Vagina (tissue), 2 donors: ENCODE measurements at places on chromosomes 2 and 18. TPM values are rescaled to one million over a fixed set of nuclear protein-coding genes. Genes with fewer than 3 reads are reported as not detected.

KIF3C gene
- 9.3 TPM for total RNA-seq

NEB gene
- 0.98 TPM for total RNA-seq

CHRNA1 gene
- total RNA-seq = not detected

CIB4 gene
- not detected for total RNA-seq

ACYP2 gene
- total RNA-seq = 10.8 TPM

PFN4 gene
- not detected for total RNA-seq

GLS gene
- 88.9 TPM for total RNA-seq

ZNF396 gene
- 0.98 TPM for total RNA-seq

TCF7L1 gene
- 8.3 TPM for total RNA-seq

DNA sequence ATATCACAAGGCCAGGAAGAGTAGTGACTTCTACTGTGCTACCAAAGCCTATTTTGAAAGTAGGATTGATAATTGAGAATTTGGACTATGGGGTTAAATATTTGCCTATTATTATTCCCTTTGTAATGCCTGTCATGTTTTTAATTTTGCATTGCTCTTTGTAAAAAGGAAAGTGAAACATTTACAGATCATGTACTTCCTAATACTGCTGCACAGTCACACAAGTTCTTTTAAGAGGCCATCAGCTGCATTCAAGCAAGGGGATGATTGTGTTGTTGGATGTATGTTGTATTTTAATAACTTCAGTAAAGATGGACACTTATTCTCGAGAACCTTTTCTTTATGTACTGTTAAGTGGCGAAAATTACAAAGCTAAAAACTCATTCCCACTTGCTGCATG lies 70.1 kb downstream of the PLEKHA3 start:
- no peaks in the 10 kb centered on the region for H3K36me3 ChIP-seq
- no peak overlapping the region for H3K4me3 ChIP-seq
- H3K27ac ChIP-seq = no peak overlapping the region
- H3K27me3 ChIP-seq = no peaks in the 10 kb centered on the region

GRCh38 chr2:109020217-109020637 lies 31.2 kb upstream of the EDAR start:
- no peak overlapping the region for H3K4me3 ChIP-seq
- no peaks in the 10 kb centered on the region for H3K4me1 ChIP-seq
- no peak overlapping the region for H3K27ac ChIP-seq
- no peaks in the 10 kb centered on the region for H3K36me3 ChIP-seq

DNA sequence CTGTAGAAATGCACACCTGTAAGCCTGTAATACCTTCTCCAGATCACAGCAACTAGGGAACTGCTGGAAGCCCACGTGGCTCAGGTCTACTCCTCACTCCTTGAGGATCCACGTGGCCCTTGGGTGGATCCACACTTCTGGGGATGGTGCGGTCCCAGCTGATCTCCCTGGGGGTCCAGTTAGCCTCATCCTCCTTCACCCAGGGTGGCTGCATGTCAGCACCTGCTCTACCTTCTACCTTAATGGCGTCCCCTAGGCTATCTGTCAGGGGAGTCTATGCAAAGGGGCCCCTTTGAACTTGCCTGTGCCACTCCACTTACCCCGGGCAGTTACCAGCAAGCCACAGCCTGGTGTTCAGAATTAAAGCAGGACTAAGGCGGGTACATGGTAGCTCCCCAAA lies 284.7 kb downstream of the MYCN start:
- H3K27me3 ChIP-seq = no peaks in the 10 kb centered on the region
- no peak overlapping the region for H3K4me3 ChIP-seq
- no peak for DNase-seq
- no peak overlapping the region for H3K27ac ChIP-seq
- H3K36me3 ChIP-seq = no peaks in the 10 kb centered on the region

GRCh38 chr2:26456440-26457250 lies 21.3 kb downstream of the OTOF start:
- no peak for DNase-seq
- H3K27me3 ChIP-seq = no peaks in the 10 kb centered on the region
- no peak overlapping the region for H3K27ac ChIP-seq
- no peaks in the 10 kb centered on the region for H3K4me1 ChIP-seq
- no peaks in the 10 kb centered on the region for H3K36me3 ChIP-seq

- no peaks in the 10 kb centered on the region for H3K27me3 ChIP-seq
- peaks cover 38% of the 10 kb centered on the region for H3K4me1 ChIP-seq
- no peak overlapping the region for H3K4me3 ChIP-seq
- DNase-seq = no peak
- H3K36me3 ChIP-seq = no peaks in the 10 kb centered on the region
These were observed 571.2 kb upstream of the TNP1 start for GRCh38 chr2:217430916-217431576.

GRCh38 chr18:29034113-29034856 lies 857.4 kb upstream of the CDH2 start:
- no peak overlapping the region for H3K27ac ChIP-seq

- no peak overlapping the region for H3K27ac ChIP-seq
- no peaks in the 10 kb centered on the region for H3K27me3 ChIP-seq
- no peaks in the 10 kb centered on the region for H3K4me1 ChIP-seq
- no peaks in the 10 kb centered on the region for H3K36me3 ChIP-seq
These were observed 63.4 kb downstream of the DCDC2C start for GRCh38 chr2:3766824-3767223.

DNA sequence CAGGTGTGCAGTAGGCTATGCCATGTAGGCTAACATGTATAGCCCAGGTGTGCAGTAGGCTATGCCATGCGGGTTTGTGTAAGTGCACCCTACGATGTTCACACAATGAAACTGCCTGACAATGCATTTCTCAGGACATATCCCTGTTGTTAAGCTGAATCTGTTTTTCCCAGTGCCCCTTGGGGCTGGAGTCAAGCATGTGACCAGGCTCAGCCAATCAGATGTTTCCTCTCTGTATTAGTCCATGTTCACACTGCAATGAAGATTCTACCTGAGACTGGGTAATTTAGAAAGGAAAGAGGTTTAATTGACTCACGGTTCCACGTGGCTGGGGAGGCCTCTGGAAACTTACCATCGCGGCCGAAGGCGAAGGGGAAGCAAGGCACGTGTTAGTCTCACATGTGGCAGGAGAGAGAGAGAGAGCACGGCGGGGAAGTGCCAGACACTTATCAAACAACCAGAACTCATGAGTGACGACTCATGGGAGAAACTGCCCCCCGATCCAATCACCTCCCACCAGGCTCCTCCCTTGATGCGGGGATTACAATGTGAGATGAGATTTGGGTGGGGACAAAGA lies 24.2 kb downstream of the ITM2C start:
- H3K4me3 ChIP-seq = no peak overlapping the region
- H3K27me3 ChIP-seq = no peaks in the 10 kb centered on the region
- no peak for DNase-seq
- no peaks in the 10 kb centered on the region for H3K36me3 ChIP-seq
- H3K27ac ChIP-seq = no peak overlapping the region

GRCh38 chr2:28193630-28194403 lies 198.8 kb upstream of the FOSL2 start:
- no peaks in the 10 kb centered on the region for H3K27me3 ChIP-seq
- peak overlapping the region; percentile 1 for H3K27ac ChIP-seq
- H3K36me3 ChIP-seq = no peaks in the 10 kb centered on the region

- no peak for DNase-seq
- H3K4me1 ChIP-seq = no peaks in the 10 kb centered on the region
- no peak overlapping the region for H3K27ac ChIP-seq
- H3K4me3 ChIP-seq = no peak overlapping the region
- no peaks in the 10 kb centered on the region for H3K36me3 ChIP-seq
- H3K27me3 ChIP-seq = no peaks in the 10 kb centered on the region
These were observed 187.1 kb downstream of the ZNF407 start for GRCh38 chr18:74784752-74785151.

DNA sequence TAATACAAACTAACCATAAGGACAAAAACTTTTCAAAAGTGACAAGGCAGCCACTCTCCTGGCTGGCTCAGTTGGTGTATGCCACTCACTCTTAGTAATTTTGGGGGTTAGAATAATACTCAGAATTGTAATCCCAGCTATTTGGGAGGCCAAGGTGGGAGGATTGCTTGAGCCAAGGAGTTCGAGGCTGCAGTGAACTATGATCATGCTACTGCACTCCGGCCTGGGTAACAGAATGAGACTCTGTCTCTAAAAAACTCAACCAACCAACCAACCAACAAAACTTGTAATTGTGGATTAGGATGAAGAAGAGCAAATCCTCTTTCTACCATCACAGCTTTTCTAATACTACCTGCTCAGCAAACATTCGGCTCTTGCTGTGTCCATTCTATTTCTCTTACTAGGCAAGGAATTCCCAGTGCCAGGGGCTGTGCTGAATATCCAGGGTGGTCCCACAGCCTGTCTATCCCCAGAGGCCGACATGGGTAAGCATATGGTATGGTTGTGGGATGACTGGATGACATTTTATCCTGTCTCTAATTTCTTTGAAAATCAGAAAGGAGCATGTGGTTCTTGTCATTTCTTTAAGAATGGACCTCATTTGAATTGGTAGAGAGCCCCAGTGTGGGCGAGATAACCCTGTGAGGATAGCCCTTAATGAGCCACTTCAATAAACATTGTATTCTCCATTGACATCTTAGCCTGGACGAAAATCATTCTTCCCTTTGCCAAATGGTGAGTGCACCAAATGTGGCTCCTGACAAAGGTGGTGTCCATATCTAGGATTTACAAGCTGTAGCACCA lies 220.1 kb downstream of the MYCN start:
- peak; percentile 28 for DNase-seq
- H3K27ac ChIP-seq = no peak overlapping the region
- H3K4me3 ChIP-seq = no peak overlapping the region
- H3K27me3 ChIP-seq = no peaks in the 10 kb centered on the region

DNA sequence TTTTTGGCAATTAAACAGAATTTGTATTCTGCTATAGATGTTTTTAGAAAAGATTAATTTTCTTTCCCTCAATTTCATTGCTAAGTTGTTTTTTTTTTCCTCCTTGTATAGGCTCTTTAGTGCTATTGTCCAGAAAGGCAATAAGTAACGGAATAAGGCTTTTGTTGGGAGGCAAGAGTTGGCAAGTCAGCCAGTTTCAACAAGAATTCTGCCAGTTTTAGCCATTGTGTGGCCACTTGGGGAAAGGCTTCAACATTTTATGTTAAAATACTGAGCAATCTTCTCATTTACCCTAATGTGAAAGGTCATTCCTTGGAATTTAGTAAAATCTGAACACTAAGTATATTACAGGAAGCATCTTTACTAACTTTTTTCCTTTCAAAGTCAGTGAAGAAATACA lies 9.6 kb downstream of the CALCRL start:
- no peaks in the 10 kb centered on the region for H3K4me1 ChIP-seq
- no peaks in the 10 kb centered on the region for H3K36me3 ChIP-seq
- no peaks in the 10 kb centered on the region for H3K27me3 ChIP-seq
- H3K27ac ChIP-seq = no peak overlapping the region
